Endothelial cell (in vitro differentiated cells): ENCODE measurements at places on chromosomes 2 and 18.

DNA sequence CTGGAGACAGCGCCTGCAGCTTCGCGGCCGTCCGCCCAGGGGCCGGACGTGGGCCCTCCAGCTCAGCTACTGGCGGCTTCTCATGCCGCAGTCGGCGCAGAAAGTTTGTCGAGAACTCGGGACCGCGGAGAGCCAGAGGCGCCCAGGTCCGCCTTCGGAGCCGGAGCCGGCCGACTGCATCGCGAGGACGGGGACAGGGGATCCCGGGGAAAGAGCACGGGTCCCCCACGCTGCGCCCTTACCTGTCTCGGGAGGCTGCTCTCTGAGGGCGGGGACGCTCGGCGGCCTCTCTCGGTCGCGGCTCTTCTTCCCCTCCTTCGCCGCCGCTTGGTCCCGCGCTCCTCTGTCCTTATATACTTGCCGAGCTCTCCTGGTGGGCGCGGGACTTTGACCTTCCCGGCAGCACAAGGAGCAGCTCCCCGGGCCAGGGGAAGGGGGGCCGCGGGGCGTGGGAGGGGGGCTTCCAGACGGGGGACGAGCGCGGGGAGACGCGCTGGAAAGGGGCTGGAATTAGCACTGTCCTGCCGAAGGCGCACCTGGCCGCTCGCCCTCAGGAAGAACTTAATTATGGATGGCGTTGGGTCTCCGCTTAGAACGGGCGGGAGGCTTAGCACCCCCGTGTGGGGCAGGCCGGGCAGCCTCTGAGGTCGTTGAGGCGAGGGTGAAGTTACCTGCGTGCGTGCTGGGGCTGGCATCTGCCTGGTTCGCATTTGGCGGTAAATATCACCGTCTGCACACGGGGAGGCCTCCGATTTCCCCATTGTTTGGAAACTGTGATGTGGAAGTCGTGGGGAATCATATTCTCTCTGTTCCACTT is at the start of gene POMC:
POMC (minus strand) TSS at position 325 of the 817 bp plus-strand sequence. CDS start 3,808 bp downstream, outside the sequence.
- H3K27ac ChIP-seq = no peak within 1 kb of the TSS
- no peaks in the 10 kb centered on the region for H3K4me1 ChIP-seq
- peaks cover 16% of the 10 kb centered on the region for H3K27me3 ChIP-seq
- H3K36me3 ChIP-seq = no peaks in the 10 kb centered on the region

DNA sequence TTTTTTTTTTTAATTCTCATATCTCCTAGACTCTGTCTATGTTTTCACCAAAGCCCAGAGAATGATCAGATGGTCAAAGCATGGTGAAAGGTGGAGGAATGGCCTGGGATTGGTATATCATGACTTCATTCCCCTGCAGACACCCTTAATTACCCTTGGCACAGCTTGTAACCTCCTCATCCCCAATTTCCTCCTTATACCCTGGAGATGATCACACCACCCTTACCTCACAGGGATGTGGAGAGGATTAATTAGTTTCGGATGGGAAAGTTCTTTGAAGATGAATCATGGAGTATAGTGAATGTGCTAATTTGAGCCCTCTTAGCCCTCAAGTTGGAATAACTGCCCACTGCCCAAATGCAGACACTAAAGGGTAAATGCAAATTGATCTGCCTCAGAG is 138.0 kb upstream of the LYPD6 start:
- no peak overlapping the region for H3K4me3 ChIP-seq
- H3K27me3 ChIP-seq = peaks cover 3% of the 10 kb centered on the region
- no peaks in the 10 kb centered on the region for H3K36me3 ChIP-seq
- no peak overlapping the region for H3K27ac ChIP-seq
- H3K4me1 ChIP-seq = no peaks in the 10 kb centered on the region

GRCh38 chr2:73112913-73113854 is at the start of gene RAB11FIP5:
Gene RAB11FIP5 (minus strand): TSS chr2:73112948. CDS start chr2:73112777, 171 bp downstream.
- H3K4me3 ChIP-seq = peak within 1 kb of the TSS; percentile 92
- H3K27me3 ChIP-seq = peaks cover 9% of the 10 kb centered on the region
- peaks cover 25% of the 10 kb centered on the region for H3K4me1 ChIP-seq
- peaks cover 4% of the 10 kb centered on the region for H3K36me3 ChIP-seq
- peak within 1 kb of the TSS; percentile 84 for H3K27ac ChIP-seq

GRCh38 chr2:188601927-188602326 is 310.3 kb downstream of the GULP1 start:
- H3K27me3 ChIP-seq = no peaks in the 10 kb centered on the region
- H3K36me3 ChIP-seq = peaks cover 8% of the 10 kb centered on the region
- no peaks in the 10 kb centered on the region for H3K4me1 ChIP-seq
- no peak overlapping the region for H3K27ac ChIP-seq

GRCh38 chr2:9380702-9381628 is 42.4 kb downstream of the ITGB1BP1 start:
- peaks cover 11% of the 10 kb centered on the region for H3K27me3 ChIP-seq
- H3K4me3 ChIP-seq = no peak overlapping the region
- H3K36me3 ChIP-seq = peaks cover 25% of the 10 kb centered on the region
- H3K27ac ChIP-seq = peak overlapping the region; percentile 94
- no peak for DNase-seq

GRCh38 chr2:149033716-149034115 is 4.8 kb upstream of the LYPD6B start:
- no peak overlapping the region for H3K4me3 ChIP-seq
- H3K27ac ChIP-seq = peak overlapping the region; percentile 26
- H3K4me1 ChIP-seq = peaks cover 33% of the 10 kb centered on the region
- H3K27me3 ChIP-seq = peaks cover 15% of the 10 kb centered on the region

- DNase-seq = no peak
- no peaks in the 10 kb centered on the region for H3K4me1 ChIP-seq
- H3K36me3 ChIP-seq = peaks cover 31% of the 10 kb centered on the region
- no peak overlapping the region for H3K4me3 ChIP-seq
- H3K27me3 ChIP-seq = no peaks in the 10 kb centered on the region
Measured at GRCh38 chr2:98554116-98554861, 54.0 kb downstream of the COA5 start.

DNA sequence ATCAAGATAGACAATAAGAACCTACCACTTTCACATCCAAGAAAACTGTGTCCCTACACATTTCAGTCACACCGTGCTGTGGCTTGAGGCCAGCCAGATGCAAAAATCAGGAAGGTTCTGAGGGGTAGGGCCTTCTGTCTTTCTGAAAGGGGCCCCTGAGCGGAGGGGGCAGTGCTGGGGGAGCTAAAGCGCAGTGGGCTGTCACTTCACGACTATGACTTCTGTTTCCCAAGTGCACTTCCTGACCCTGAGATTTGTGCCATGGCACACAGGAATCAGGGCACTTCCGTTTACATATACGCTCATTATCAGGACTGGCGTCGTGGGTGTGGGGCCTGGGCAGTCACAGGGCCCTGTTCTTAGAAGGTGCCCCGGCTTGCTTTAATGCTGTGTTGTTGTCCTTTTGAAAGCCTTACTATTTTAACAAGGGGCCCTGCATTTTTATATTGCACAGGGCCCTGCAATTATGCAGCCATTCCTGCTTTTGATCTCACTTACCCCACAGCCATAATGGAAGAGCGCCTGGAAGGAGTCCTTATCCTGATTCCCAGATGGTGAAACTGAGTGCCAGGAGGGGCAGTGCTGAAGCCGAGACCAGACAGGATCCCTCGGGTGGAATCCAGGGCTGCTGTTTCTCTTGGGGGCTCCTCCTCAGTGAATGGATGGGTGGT is 620 bp downstream of the NGEF start:
- H3K36me3 ChIP-seq = no peaks in the 10 kb centered on the region
- peaks cover 3% of the 10 kb centered on the region for H3K27me3 ChIP-seq
- no peak overlapping the region for H3K27ac ChIP-seq
- no peaks in the 10 kb centered on the region for H3K4me1 ChIP-seq
- DNase-seq = no peak

- H3K27me3 ChIP-seq = no peaks in the 10 kb centered on the region
- H3K4me1 ChIP-seq = peaks cover 32% of the 10 kb centered on the region
- no peak overlapping the region for H3K27ac ChIP-seq
Measured at GRCh38 chr18:6837904-6838303, 108.4 kb downstream of the ARHGAP28 start.

GRCh38 chr2:857081-857480 is 93.6 kb upstream of the SNTG2 start:
- H3K4me1 ChIP-seq = peaks cover 35% of the 10 kb centered on the region
- no peak for DNase-seq

DNA sequence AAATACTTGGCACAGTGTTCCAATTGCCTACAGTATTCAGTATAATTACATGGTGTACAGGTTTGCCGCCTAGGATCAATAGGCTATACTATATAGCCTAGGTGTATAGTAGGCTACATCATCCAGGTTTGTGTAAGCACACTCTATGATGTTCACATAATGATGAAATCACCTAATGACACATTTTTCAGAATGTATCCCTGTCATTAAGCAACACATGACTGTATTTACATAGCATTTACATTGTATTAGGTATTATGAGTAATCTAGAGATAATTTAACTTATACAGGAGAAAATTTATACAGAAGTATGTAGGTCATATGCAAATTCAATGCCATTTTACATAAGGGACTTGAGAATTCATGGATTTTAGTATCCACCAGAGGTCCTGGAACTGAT is 35.4 kb downstream of the SCN7A start:
- H3K36me3 ChIP-seq = no peaks in the 10 kb centered on the region
- H3K27me3 ChIP-seq = no peaks in the 10 kb centered on the region
- no peak overlapping the region for H3K4me3 ChIP-seq

DNA sequence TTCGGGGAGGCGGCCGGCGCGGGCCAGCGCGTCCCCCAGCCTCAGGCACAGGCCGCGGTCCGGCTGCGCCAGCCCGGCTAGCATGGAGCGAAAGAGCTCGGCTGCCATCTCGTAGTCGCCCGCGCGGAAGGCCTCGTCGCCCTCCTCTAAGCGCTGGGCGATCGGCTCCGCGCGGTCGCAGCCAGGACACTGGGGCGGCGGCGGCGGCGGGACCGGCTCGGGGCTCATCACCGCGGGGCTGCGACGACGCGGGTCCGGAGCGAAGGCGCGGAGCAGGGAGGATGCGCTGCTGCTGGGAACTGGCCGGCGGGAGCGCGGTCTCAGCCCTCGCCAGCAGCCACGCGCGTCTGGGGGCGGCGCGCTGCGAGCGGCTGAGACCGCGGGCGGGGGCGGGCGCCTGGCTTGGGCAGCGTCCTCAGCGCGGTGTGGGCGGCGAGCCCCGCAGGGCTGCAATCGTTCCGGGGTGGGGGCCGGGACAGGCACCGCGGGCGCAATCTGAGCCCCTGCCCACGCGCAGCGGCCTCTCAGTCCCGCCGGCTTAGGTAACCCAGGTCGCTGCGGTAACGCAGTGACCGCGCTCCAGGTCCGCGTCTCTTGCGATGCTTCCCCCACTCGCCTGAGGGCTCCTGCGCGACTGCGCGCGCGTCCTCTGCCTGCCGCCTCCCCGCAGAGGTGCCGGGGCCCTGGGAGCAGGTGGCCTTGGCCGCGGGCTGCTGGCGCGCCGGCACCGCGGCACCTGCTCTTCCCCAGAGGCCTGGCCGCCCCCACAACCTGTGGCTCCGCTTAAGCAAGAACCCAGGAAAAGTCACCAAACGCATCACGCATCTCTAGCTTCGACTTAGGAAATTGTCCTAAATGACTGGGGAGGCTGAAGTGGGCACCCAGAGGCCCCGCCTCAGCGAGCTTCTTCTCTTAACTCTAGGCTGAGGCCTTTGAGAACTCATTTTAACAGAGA is at the start of gene LONRF2:
LONRF2 (minus strand) TSS at position 636 of the 955 bp plus-strand sequence; CDS start at position 228, 408 bp downstream.
- H3K4me1 ChIP-seq = no peaks in the 10 kb centered on the region
- peak within 1 kb of the TSS; percentile 85 for H3K4me3 ChIP-seq
- H3K27me3 ChIP-seq = peaks cover 6% of the 10 kb centered on the region

GRCh38 chr18:43581936-43582519 is 304.7 kb upstream of the SYT4 start:
- H3K4me1 ChIP-seq = peaks cover 12% of the 10 kb centered on the region
- no peak overlapping the region for H3K4me3 ChIP-seq
- no peaks in the 10 kb centered on the region for H3K36me3 ChIP-seq
- no peak for DNase-seq
- peaks cover 2% of the 10 kb centered on the region for H3K27me3 ChIP-seq

DNA sequence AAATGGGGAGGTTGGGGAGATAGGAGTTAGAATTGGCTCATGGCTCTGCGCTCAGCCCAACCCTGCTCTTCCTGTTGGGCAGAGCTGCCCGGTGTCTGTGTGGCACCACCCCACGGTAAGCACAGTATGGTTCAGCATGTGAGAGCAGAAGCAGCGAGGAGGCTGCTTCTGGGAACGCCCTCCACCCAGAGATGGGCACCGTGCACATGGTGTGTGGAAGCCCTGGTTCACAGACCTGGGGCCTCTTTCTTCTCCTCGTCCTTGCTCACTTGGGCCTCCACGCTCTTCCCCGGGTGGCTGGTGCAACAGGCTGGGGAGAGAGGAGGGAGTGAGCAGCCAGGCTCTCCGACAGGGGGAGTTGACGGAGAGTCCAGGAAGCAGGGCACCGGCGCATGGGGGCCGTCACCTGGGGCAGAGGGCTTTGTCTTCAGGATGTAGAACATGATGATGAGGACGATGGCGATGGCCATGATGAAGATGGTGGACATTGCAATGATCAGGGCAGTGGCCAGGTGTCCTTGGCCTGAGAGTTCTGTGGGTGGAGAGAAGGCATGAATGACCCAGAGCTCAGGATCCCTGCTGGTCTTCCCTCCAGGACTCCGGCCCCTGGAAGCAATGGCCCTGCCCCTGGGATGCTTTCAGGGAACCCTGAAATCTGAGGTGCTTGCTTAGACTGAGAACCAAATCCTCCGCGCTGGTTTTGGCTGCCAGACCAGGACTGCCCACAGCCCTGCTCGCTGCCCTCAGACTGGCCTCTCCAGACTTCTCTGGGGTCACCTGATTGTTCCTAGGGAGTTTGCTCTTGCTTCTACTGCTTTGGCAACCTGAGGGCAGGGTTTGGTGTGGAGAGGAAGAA is 78.3 kb downstream of the EDAR start:
- H3K27ac ChIP-seq = no peak overlapping the region
- H3K4me1 ChIP-seq = no peaks in the 10 kb centered on the region

GRCh38 chr2:229282758-229283546 is 11.9 kb upstream of the PID1 start:
- DNase-seq = no peak
- no peak overlapping the region for H3K27ac ChIP-seq
- no peaks in the 10 kb centered on the region for H3K36me3 ChIP-seq

DNA sequence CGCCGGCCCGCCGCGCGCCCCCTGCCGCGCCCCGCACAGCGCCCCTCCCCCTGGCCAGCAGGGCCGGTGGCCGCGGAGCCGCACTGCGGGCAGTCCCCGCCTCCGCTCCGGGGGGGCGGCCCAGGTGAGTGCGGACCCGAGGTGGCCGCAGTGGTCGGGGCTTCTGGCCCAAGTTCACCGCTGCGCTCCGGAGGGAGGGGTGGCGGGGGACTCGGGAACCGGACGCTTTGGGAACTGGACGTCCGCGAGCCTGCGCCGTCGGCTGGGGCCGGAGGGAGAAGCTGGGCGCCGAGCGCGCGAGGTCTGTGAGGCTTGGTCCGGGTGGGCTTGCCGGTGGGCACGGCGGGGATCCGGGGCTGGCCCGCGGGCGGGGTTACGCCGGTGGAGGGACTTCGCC is 591 bp upstream of the LDLRAD4 start:
- H3K36me3 ChIP-seq = peaks cover 7% of the 10 kb centered on the region
- peak; percentile 49 for DNase-seq
- H3K27ac ChIP-seq = no peak overlapping the region
- peaks cover 13% of the 10 kb centered on the region for H3K27me3 ChIP-seq

- H3K4me3 ChIP-seq = no peak overlapping the region
- peaks cover 10% of the 10 kb centered on the region for H3K4me1 ChIP-seq
- peaks cover 2% of the 10 kb centered on the region for H3K27me3 ChIP-seq
- no peak overlapping the region for H3K27ac ChIP-seq
- no peak for DNase-seq
Measured at GRCh38 chr2:151770995-151771394, 36.7 kb upstream of the NEB start.
